ENCODE measurements at places on chromosomes 11 and 22.

GRCh38 chr22:41302811-41303210, 1.5 kb downstream of the ZC3H7B start:
- DNase-seq = no peak

- DNase-seq = no peak
These were observed at the start of gene CARD10 for GRCh38 chr22:37519268-37520195. TSS of gene CARD10 (minus strand) at chr22:37519415. CDS start at chr22:37519200, 215 bp downstream.

- DNase-seq = no peak
These were observed 28.2 kb upstream of the TOLLIP start for GRCh38 chr11:1337647-1338007.

DNA sequence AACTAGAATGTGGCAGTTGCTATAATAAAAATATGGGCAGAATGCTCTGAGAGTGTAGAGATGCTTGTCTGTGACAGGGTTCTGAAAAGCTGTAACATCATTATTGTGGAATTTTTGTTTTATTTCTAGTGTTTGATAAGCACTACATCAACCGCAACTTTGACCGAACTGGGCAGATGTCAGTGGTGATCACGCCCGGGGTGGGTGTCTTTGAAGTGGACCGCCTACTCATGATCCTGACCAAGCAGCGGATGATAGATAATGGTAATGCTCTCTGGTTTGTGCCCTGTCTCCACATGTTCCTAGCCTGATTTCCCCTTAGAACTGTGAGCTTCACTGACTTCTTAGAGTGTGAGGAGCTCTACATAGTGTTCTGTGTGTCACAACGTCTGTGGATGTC, 48.8 kb downstream of the DEPDC5 start:
- DNase-seq = no peak

GRCh38 chr11:69509846-69510390, 28.5 kb downstream of the LINC01488 start:
- no peak for DNase-seq

DNA sequence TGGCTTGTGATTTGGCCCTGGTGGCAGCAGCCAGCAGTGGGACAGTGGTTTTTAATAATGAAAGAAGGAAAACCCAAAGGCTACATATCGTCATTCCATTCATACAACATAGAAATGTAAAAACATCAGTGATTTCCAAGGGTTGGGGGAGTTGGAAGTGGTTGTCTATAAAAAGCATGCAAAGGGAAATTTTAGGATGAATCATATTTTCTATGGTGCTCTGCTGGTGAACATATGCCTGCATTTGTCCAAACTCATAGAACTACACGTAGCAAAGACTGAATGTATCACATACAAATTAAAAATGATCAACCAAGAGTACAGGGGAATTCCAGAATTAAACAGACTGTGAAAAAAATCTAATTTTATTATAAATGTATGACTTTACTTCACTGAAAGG, 11.1 kb downstream of the OR5B3 start:
- DNase-seq = no peak

DNA sequence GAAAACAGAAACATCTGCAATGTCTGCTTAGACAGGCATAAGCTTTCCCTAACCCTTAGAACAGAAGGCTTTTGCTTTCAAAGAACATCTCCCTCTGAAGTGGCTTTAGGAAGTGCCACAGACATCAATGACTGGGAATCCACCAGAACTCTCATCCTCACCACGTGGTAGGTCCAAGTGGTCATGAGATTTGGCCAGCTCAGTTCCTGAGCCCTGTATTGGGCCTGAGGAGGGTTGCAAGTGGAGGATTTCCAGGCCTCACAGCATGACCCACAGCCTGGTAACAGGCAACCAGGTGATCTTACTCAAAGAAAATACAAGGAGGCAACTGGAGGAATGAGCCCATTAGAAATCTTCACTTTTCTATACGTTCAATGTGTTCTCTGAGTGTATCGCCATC, 1.6 kb downstream of the CASP1 start:
- no peak for DNase-seq

- DNase-seq = no peak
These were observed 84.2 kb downstream of the FDX1 start for GRCh38 chr11:110513846-110514437.

- DNase-seq = no peak
These were observed 24.8 kb downstream of the ACER3 start for GRCh38 chr11:76885390-76886097.

- no peak for DNase-seq
These were observed 119.3 kb upstream of the SERPIND1 start for GRCh38 chr22:20654343-20655208.

GRCh38 chr11:74154620-74155281, 16.1 kb downstream of the C2CD3 start:
- DNase-seq = no peak

GRCh38 chr11:15882876-15883454, 473.4 kb downstream of the SOX6 start:
- no peak for DNase-seq

DNA sequence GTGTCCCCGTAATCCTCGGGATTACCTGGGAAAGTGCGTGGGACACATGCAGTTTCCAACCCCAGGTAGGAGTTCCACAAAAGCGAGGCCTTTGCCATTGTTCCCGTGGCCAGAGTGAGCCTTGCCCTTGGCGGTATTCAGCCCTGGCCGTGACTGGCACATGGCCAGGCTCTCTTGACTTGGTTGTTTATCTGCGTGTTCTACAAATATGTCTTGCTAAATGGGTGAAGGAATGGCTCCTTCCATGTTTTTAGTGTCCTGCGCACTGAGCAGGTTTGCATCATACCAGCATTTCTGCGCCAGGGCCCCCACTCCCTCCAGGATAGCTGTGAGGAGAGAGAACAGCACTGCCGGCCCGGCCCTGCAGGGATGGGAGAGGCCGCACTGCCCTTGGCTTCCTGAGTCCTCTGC, 20.0 kb downstream of the POLR3H start:
- no peak for DNase-seq

GRCh38 chr11:64885367-64886286, 7.2 kb upstream of the EHD1 start:
- DNase-seq = peak; percentile 55

GRCh38 chr11:47863189-47863897, 15.2 kb upstream of the NUP160 start:
- DNase-seq = peak; percentile 59

DNA sequence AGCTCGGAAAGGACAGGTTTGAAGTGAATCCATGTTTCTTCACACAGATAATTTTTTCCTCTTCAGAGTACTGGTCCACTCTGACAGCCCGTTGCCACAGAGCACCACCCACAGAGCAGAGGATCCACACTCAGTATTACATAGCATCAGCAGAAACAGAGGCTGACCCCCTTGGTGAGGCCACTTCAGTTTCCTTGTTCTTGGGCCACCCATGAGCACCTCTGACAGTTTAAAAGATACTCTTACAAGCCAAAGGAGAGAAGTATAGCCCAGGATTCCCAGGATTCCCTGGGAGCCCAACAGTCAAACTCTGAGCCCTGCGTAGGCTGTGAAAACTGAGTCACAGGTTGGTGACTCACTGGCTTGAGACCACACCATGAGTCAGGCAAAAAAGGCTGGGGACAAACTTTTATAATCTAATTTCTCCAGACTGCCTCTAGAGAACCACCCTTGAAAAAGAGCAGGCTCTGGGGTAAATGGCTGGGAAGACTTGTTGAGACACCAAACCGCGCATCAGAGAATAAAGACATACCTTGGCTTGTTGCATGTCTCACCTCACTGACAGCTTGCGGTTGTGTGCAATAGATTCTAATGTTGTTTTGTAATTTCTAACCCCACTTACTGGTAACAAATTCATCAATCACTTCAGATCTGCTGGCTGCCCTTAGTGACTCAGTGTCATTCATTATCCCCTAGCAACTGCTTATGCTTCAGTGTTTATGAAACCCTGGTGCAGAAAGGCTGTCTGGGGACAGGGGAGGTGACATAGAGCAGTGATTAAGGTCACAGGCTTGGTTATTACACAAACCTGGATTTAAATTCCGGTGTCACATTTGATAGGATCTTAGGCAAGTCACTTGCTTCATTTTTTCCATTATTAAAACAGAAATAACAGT, 56.9 kb upstream of the PRSS23 start:
- DNase-seq = no peak

GRCh38 chr11:129825380-129825779, 9.7 kb downstream of the TMEM45B start:
- DNase-seq = no peak

- no peak for DNase-seq
These were observed 1.2 kb upstream of the DRG1 start for GRCh38 chr22:31398231-31398630.

DNA sequence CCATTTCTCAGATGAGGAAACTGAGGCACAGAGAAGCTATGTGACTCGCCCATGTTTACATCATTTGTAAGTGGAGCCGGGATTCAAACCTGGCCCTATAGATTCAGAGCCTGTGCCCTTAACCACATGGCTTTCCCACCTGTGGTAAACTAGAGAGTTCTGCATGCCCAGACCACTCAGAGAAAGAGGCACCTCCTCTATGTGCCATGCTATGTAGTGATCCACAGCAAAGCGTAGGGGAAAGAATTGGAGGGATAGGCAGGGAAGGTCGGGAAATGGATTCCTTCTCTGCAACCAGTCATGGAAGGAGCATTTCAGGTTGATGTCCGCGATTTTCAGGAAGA, 15.4 kb upstream of the POU2AF2 start:
- DNase-seq = no peak

DNA sequence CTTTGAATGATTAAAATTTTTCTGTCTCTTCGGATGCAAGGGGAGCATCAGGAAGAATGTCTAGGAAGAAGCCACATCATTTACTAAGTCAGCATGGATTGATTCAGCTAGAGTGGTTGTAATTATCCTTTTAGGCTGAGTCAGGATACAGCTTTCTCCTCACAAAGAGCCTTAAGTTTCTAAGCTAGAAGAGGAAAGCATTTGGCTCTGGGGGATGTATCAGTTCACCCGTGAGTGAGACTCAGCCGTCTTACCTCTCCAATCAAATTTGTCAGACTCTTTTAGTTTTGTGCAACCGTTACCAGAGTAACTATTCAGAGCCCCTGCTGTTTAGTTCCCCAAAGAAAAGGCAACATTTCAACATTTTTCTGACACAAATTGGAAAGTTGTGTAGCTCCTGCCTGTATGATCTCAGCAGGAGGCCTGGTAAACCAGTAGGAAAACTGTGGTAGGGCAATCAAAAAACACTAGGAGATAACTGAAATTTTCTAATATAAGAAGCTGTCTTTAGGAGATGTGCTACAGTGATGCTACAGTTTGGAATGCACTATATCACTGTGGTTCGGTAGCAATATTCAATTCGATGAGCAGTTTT, 432.4 kb upstream of the LUZP2 start:
- DNase-seq = no peak
